Nasal cavity respiratory epithelium epithelial cell of viscerocranial mucosa (primary cell): ENCODE measurements at places on chromosomes 4 and X. TPM values are rescaled to one million over a fixed set of nuclear protein-coding genes. Genes with fewer than 3 reads are reported as not detected.

Gene NLRP2B
- not detected in 2 replicates for total RNA-seq

Gene RTL9
- under 0.01 and 0.07 TPM in 2 replicates for total RNA-seq

Gene SLC6A14
- total RNA-seq, result 9.5 and 19.8 TPM in 2 replicates

Gene ELOVL6
- 10.6 and 18.0 TPM in 2 replicates for total RNA-seq

Gene TBC1D8B
- total RNA-seq, result 3.4 and 5.9 TPM in 2 replicates
